ENCODE measurements at places on chromosomes 1 and 21. TPM values are rescaled to one million over a fixed set of nuclear protein-coding genes. Genes with fewer than 3 reads are reported as not detected.

COL24A1 gene
- not detected for total RNA-seq

TTC34 gene
- 1.9 TPM for total RNA-seq

PPP1R8 gene
- 55.8 TPM for total RNA-seq

ZNF669 gene
- total RNA-seq = 9.9 TPM

NR1I3 gene
- total RNA-seq = not detected

BEND5 gene
- total RNA-seq = 2.0 TPM

ADIPOR1 gene
- total RNA-seq = 58.0 TPM

PIP5K1A gene
- 63.4 TPM for total RNA-seq

ITLN2 gene
- not detected for total RNA-seq

RAB3B gene
- 0.02 TPM for total RNA-seq

PIK3CD gene
- 242 TPM for total RNA-seq

CCT3 gene
- 186 TPM for total RNA-seq

SMCP gene
- total RNA-seq = not detected

TCHH gene
- total RNA-seq = 0.05 TPM

KRTAP10-5 gene
- total RNA-seq = not detected

SLAMF7 gene
- total RNA-seq = 13.4 TPM

TIE1 gene
- total RNA-seq = not detected

UTS2 gene
- total RNA-seq = 0.17 TPM

XCL2 gene
- total RNA-seq = not detected

SLC9C2 gene
- not detected for total RNA-seq

BTBD19 gene
- 6.0 TPM for total RNA-seq

RIPPLY3 gene
- not detected for total RNA-seq

PLPP3 gene
- total RNA-seq = not detected

METTL13 gene
- 40.0 TPM for total RNA-seq

SLC6A9 gene
- total RNA-seq = 4.8 TPM

ACKR1 gene
- total RNA-seq = not detected

CDC20 gene
- total RNA-seq = 188 TPM

EVI5 gene
- 0.35 TPM for total RNA-seq

TGFB2 gene
- not detected for total RNA-seq

FALEC gene
- total RNA-seq = not detected

CLDN19 gene
- not detected for total RNA-seq

UMODL1 gene
- total RNA-seq = 0.21 TPM

SLC25A34 gene
- 2.2 TPM for total RNA-seq

CYP4B1 gene
- total RNA-seq = not detected

ZNF648 gene
- not detected for total RNA-seq

C2CD4D gene
- total RNA-seq = 1.1 TPM

PPM1J gene
- total RNA-seq = not detected

RGS16 gene
- 2.0 TPM for total RNA-seq

FNBP1L gene
- total RNA-seq = 0.40 TPM

OR2M3 gene
- total RNA-seq = not detected

SLC6A17 gene
- not detected for total RNA-seq

TXNIP gene
- 240 TPM for total RNA-seq

ADAMTS1 gene
- 1.1 TPM for total RNA-seq

PADI2 gene
- total RNA-seq = 0.05 TPM

UBL4B gene
- total RNA-seq = not detected

KRTAP19-3 gene
- not detected for total RNA-seq

UBASH3A gene
- total RNA-seq = 77.4 TPM
